ENCODE measurements at places on chromosomes 6 and 20.

DNA sequence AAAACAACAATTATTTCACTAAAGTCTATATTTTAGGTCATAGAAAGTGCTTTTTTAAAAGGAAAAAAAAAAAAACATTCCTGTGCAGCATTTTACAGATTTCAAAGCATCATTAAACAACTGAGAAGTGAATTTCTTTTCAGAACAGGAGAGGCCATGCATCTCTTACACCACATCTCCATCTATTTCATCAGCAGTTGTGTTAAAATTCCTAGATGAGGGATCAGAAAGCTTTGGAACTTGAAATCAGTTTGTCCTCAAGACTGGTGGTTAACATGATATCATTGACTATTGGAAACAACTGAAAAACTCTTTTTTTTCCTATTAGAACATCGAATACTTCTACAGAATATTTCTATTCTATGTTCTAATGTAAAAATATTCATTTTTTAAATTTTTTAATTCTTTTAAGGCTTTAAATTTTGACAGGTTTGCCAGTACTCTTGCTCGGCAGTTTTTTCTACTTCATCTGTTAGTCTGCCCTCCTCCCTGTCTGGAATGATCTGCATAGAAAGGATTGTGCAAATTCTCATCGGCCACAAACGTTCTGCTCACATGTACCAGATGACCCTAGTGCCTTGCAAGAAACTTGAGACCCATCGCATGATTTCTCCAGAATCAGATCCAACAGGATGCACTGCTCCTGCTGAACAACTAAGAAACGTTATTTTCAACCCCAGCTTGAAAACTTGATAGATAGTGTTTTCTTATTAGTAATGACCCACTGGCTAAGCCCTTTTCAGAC lies 411.0 kb upstream of the AGPAT4 start:
- DNase-seq = no peak

DNA sequence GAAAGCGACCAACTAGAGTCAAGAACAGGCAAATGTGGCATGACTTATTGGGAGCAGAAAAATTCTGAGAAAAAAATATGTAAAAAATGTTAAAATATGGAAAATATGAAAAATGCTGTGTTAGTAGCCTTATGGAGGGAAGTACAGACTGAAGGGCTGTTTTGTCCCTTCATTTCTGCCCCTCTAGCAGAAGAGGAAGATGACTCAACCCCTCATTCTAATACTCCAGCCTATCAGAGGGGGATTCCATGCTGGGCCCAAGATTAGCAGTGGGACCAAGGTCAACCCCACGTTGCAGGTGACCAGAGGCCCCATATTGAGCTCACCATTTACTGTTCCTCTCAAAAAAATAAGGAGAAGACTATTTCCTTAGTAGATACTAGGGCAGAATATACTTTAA lies 8.4 kb downstream of the MUC21 start:
- no peak for DNase-seq

DNA sequence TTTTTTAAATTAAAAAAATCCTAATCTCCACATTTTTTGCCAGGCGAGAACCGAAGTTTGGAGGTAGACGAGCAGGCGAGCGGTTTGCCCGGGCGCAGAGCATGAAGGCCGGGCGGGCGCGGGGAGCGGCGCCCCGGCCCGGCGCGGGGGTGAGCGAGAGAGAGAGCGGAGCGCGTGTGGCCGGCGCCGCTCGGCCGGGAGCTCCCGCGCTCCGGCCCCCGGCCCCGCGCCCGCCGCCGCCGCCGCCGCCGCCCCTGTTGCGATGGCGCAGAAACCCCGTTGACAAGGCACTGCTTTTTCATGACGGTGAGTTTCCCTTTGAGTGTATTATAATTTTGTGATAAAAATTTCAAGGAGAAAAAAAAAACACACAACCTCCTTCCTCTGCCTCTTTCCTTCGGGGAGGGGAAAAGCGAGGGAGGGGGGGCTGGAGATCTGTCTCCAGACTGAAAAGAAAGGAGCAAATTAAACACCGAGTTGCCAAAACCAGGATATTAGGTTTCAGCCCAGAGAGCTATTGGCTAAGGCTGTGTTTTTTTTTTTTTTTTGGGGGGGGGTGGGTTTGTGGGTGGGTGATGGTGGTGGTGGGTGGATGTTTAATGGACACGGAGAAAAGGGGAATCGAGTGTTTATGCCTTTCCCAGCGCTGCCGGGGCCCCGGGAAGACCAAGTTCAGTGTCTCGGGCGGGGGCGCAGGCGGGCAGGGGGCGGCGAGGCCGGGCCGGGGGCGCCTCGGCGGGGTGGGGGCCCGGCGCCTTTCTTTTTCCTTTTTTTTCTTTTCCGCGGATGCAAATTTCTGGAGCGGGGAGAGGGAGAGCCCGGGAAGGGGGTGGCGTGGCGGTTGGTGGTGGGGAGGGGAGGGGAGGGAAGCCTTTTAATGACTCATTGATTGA lies at the start of gene BICRAL:
Gene BICRAL (plus strand): TSS at position 257 of the 893 bp plus-strand sequence. CDS start 39,971 bp downstream, outside the sequence.
- DNase-seq = no peak

DNA sequence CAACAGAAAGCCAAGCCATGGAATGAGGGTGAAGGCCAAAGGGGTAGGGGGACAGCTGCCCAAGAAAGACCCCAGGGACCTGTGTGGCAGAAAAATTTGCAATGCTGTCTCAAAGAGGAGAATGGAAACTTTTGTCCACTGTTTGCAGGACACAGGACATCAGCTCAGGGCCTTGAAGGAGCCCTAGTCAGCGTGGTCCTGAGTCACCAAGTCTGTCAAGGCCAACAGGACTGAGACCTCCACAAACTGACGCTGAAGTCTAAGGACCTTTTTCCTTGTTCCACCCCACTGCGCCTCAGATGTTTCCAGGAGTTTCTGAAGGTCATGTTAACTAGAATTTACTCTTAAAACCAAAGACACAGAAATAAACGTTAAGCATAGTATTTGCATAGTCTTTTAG lies 31.8 kb upstream of the AVP start:
- DNase-seq = no peak

- no peak for DNase-seq
Observed at GRCh38 chr6:34543421-34543820, 12.7 kb downstream of the SPDEF start.

GRCh38 chr6:101443315-101443714 lies 49.8 kb downstream of the GRIK2 start:
- no peak for DNase-seq

DNA sequence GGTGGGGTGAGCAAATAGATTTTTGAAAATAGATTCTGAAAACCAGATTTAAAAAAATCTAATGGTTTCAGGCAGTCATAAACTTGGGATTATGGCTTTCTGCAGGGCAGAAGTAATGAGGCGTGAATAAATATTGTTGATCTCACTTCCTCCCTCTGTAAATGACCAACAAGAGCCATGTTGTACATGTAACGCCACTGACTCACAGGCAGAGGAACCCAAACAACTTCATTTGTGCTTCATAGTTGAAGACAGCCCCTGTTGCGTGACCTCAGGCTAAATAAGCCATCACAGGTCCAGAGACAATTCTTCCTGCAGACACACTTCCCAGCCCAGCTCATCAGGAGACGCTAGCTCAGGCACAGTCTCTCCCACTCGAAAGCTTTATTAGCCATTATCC lies 59.1 kb upstream of the F13A1 start:
- DNase-seq = no peak

DNA sequence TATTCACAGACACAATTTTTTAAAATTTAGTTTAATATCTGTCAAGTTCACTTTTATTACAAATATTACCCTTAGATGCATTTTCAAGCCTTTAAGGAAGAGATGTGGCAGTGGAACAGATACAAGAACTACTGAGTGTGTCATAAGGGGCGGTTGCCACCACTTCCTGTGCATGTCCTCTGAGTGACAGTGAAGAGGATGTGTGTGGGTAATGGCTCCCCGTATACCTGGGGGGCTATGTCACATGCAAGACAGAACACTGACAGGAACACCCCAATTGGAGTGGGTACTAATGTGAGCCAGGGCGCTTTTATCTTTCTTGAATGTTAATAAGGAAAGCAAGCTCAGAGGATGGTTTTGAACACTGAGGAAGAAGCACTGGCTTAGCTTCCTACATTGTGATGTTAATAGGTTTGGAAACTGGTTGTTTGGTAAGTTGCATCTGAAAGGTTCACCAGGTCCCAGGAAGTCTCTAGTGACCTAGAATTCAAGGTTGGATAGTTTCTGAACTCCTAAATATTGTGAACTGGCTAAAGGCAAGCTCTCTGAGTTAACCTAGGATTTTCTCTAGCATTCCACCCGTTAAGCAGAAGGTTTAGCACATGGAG lies 83.4 kb upstream of the ASF1A start:
- no peak for DNase-seq

- no peak for DNase-seq
Observed at GRCh38 chr6:43944908-43945767, 175.1 kb downstream of the VEGFA start.

GRCh38 chr20:48197066-48197465 lies 411.8 kb upstream of the SULF2 start:
- no peak for DNase-seq

- DNase-seq = no peak
Observed at GRCh38 chr6:44179648-44180047, 21.0 kb downstream of the CAPN11 start.
